ENCODE measurements at places on chromosomes 6 and 20. TPM values are rescaled to one million over a fixed set of nuclear protein-coding genes. Genes with fewer than 3 reads are reported as not detected.
A peak's percentile ranks its signal among the peaks of the same experiment; 100 is the strongest.

HLA-DMA gene
- total RNA-seq = 43.8 TPM

- ATAC-seq = no peak
These were observed 221.6 kb upstream of the CDYL start for GRCh38 chr6:4554645-4555044.

DNA sequence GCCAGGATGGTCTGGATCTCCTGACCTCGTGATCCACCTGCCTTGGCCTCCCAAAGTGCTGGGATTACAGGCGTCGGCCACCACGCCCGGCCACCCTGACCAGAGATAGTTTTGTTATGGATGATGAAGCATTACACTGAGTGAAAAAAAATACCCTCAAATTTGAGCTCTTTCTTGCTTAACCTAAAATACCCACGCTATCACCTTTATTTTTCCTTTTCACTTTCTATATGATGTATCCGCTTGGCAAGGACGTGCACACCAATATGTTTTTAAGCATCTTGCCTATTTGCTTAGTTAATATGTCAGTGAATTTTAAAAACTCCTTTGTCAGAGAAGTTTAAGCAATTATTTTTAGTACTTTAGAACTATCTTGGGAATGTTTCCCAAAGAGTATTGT, 150.4 kb downstream of the INSM1 start:
- no peak for ATAC-seq

DNA sequence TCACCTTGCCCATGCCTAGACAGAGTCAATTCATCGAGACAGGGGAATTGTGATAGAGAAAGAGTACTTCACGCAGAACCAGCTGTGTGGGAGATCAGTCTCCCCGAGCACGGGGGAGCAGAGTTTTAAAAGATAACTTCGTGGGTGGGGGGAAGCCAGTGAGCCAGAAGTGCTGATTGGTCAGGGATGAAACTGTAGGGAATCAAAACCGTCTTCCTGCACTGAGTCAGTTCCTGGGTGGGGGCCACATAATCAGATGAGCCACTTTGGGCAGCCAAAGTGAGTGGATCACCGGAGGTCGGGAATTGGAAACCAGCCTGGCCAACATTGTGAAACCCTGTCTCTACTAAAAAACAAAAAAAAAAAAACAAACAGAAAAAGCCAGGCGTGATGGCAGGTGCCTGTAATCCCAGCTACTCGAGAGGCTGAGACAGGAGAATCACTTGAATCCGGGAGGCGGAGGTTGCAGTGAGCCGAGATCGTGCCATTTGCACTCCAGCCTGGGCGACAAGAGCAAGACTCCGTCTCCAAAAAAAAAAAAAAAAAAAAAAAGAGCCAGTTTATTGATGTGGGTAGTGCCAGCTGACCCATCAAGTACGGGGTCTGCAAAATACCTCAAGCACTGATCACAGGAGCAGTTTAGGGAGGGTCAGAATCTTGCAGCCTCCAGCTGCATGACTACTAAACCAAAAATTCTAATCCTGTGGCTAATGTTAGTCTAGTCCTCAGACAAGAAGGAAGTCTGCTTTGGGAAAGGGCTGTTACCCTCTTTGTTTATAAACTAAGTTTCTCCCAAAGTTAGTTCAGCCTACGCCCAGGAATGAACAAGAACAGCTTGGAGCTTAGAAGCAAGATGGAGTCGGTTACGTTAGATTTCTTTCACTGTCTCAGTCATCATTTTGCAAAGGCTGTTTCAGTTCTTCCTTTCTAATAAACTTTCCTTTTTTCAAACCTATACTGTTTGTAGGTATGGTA, 3.9 kb upstream of the TRIM39 start:
- no peak for ATAC-seq

BTN1A1 gene
- total RNA-seq = not detected

DNA sequence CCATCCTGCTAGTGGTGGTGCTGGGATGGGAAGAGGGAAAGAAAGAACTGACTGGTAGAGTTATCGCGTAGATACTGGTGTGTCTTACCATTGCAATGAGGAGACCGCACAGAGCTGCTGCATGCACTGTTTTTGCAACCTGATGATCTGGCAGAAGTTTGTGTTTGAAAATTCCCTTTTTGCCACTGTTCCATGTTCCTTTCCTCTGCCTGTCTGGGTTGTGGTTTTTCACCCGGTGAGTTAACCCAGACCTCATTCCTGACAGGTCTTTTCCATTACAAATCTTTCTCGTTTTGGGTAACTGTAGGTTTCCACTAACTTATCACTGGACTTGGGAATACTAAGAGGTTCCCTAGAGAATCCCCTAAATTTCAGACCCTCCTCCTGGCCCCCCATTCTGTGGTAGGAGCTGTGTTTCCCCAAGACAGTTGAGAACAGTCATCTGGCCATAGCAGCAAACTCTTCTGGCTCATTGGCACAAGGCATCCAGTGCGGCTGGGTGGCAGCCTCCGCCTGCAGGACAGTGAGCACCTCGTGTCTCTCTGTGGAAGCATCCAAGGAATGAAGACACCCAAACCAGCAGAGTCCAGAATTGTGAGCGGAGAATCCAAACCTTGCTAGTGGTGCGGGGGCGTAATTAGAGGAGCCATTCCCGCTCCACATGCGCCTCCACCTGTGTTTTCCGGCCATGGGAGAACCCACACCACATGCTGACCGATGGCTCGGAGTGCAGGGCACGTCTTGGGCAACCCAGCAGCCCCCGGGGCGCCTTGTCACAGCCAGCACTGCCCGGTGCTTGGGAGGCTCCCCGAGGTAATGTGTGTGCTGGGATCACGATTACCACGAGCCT, 32.8 kb downstream of the ERMARD start:
- no peak for ATAC-seq

DNA sequence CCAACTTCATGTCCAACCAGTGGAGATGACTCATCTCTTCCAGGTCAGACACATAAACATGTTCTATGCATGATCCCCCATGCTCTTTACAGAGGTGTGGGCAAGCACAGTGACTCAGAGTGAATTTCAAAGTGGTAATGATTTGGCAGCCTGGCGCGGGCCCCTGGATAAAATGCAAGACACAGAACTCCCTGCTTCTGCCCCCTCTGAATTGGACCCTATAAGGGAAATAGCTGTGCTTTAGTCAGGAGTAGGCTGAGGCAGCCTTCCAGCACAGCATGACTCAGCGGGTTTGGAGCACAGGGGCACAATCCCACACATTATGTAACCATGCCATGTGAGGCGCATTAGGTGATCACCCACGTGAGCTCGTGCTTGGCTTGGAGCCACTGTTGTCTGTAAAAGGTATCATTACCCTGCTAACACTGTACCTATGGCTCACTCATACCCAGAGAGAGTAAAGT, 127.4 kb downstream of the C6orf118 start:
- no peak for ATAC-seq

UBD gene
- not detected for total RNA-seq

- ATAC-seq = no peak
These were observed 89.1 kb downstream of the MDGA1 start for GRCh38 chr6:37608587-37608986.

RAET1L gene
- 0.62 TPM for total RNA-seq

GRCh38 chr20:59945731-59946130, 5.5 kb downstream of the FAM217B start:
- no peak for ATAC-seq

GRCh38 chr6:150072201-150072600, 3.3 kb upstream of the ULBP3 start:
- ATAC-seq = no peak

RAB5IF gene
- total RNA-seq = 66.3 TPM

CRIP3 gene
- not detected for total RNA-seq

LRRN4 gene
- not detected for total RNA-seq

DNA sequence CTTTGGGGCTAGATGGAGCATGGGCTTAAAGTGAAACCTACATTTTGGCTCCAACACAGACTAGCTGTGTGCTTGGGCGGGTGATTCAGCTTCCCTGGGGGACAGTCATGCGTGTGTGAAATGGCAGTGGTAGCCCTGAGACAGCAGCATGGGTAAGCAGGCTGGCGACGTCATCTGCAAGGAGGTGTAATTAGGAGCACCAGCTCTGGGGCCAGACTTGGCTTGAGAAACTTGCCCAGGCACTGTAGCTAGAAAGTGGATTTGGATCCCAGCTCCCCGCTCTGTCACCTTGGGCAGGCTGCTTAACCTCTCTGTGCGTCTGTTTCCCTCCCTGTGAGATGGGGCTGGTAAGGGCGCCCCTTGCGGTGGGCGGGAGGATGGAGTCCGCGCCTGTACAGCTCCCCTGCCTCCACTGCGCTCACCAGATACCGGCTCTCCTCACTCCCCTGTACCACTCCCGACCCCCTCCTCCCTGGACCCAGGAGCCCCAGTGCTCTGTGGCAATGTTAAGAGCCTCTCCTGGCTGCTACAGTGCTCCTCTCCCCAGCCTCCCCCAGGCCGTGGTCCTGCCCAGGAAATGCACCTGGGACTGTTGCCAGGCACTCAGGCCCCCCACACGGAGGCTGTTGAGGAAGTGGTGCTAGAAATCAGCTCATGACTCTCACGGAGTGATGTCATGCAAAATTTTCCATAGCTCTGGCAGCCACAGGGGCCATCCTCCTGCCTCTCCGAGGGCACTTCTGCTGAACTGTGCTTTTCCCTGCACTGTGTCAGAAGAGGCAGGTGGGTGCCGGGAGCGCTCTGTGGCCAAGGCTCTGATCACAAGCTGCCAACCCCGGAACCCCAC, 44.6 kb downstream of the SYNJ2 start:
- ATAC-seq = peak; percentile 84

SKIC2 gene
- 18.8 TPM for total RNA-seq

DNA sequence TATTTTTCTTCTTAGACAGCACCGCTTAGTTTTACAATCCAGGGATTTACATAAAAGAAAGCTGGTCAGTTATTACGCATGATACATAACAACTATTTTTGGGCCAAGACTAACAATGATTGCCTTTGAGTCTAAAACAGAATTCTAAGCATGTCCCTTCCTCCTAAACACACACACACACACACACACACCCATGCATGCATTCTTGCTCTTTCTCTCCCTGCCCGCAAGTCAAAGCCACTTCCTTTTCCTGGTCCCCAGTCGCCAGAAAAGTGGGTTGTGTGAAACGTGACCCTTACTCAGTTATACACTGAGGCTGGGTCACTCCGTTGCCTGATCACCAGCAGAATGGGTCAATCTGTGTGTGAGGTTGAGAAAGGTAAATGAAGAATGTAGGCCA, 31.4 kb downstream of the FYN start:
- ATAC-seq = no peak

SPDEF gene
- 4.4 TPM for total RNA-seq

DPM1 gene
- total RNA-seq = 63.0 TPM

- no peak for ATAC-seq
These were observed 597.5 kb upstream of the JAG1 start for GRCh38 chr20:11271319-11271718.

SULF2 gene
- total RNA-seq = 177 TPM

- no peak for ATAC-seq
These were observed 12.1 kb upstream of the PAX1 start for GRCh38 chr20:21693322-21693721.

DNA sequence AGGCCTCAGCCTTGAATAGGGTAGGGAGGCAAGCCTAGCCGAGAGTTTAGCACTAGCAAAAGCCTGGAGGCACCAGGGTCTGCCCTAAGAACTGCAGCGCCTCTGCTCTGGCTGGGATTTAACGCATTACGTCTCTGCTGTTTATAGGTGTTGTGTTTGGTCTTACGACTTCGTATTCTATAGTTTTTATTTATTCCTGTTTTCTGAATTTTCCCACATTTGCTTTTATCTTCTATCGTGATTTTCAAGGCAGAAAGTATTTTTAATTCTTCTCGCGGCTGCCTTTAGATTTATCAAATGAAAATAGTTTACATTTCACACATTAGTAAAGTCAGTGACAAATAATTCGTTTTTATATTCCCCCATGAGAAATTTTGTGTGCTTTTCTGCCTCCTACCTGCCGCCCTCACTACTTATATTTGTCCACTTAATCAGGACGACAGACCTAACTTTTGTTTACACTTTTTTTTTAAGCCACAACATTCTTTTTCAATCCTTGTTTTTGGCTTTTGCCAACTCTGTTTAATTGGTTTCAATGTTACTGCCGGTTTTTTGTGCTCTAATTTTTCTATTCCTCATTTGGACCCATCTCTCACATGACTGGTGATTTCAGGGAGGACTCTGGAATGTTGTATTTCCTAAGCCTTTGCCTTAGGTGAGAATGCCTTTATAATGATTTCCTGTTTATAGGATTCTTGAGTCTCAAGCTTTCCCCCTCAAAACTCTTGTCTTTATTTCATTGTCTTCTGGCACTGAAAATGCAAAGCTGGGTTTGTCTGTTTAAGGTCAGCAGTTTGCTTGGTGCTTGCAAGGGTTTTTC, 1.3 kb upstream of the LZTS3 start:
- ATAC-seq = no peak

PCIF1 gene
- 37.7 TPM for total RNA-seq

SLC2A10 gene
- 10.1 TPM for total RNA-seq

GRCh38 chr20:60627751-60628565, 624.1 kb upstream of the CDH4 start:
- no peak for ATAC-seq

TNFRSF6B gene
- 8.9 TPM for total RNA-seq
